ENCODE measurements at places on chromosomes 12 and 14.

DNA sequence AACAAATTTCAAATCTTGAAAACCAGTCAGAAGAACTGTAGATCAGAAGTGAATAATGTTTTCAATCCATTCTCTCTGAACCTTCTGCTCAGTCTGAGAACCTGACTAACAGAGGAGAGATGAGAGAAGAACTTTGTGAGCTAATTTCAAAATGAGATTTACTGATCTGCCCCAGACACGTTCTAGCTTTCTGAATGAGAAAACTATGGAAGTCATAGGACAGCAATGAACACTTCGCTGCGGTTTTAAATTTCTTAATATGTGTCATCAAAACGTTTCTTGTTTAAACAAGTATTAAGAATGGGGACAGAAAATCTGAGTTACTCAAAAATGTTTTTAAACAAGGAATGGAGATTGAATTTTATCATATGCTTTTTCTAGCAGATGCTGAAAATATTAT is 66.6 kb upstream of the FAR2 start:
- H3K27ac ChIP-seq = no peak overlapping the region
- no peak overlapping the region for H3K4me3 ChIP-seq
- no peaks in the 10 kb centered on the region for H3K36me3 ChIP-seq
- no peak for DNase-seq

- H3K4me3 ChIP-seq = peak overlapping the region; percentile 62
- peaks cover 35% of the 10 kb centered on the region for H3K4me1 ChIP-seq
- H3K27me3 ChIP-seq = peaks cover 91% of the 10 kb centered on the region
- H3K36me3 ChIP-seq = no peaks in the 10 kb centered on the region
Measured at GRCh38 chr14:60723116-60723906, 840 bp downstream of the SIX4 start.

- H3K4me3 ChIP-seq = no peak overlapping the region
- H3K27me3 ChIP-seq = no peaks in the 10 kb centered on the region
- peaks cover 37% of the 10 kb centered on the region for H3K4me1 ChIP-seq
- no peak overlapping the region for H3K27ac ChIP-seq
- no peak for DNase-seq
Measured at GRCh38 chr12:53004582-53004981, 1.7 kb upstream of the EIF4B start.

GRCh38 chr14:64507376-64508156 is 3.0 kb downstream of the ZBTB1 start:
- no peaks in the 10 kb centered on the region for H3K27me3 ChIP-seq
- H3K4me3 ChIP-seq = peak overlapping the region; percentile 96
- H3K27ac ChIP-seq = peak overlapping the region; percentile 60
- peaks cover 61% of the 10 kb centered on the region for H3K4me1 ChIP-seq
- H3K36me3 ChIP-seq = peaks cover 11% of the 10 kb centered on the region

DNA sequence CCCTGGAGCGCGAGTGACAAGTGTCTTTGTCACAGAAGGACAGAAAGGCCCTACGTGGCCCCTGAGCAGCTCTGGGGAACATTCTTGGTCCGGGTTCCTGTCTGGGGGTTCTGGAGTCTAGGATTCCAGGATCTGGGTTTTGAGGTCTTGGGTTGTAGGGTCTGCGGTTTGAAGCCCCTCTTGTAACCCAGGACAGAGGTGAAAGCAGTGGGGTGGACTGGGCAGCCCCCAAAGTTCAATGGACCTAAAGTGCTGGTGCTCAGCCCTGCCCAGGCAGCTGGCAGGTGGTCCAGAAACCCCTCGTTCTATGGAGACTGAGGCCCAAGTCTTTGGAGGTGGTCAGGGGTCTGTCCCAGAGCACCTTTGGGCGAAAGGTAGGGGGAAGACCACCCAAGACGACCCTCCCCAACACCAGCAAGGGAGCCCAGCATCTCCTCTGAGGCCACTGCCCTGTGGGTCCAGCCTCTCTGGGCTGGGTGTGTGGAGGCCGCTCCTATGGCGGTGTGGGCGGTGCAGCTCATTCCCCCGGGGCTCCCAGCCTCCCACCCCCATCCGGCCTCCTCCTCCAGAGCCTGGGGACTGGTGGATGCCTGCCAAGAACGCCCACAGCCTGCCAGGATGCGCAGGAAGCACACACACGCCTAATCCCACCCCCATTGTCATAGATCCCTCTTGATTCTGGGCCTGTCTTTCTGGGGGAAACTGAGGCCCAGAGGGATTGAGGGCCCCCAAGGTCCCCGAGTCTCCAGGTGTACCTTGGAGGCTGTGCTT is 30.2 kb upstream of the ANKRD9 start:
- H3K4me3 ChIP-seq = no peak overlapping the region
- peaks cover 6% of the 10 kb centered on the region for H3K27me3 ChIP-seq
- H3K27ac ChIP-seq = no peak overlapping the region
- peaks cover 7% of the 10 kb centered on the region for H3K4me1 ChIP-seq

DNA sequence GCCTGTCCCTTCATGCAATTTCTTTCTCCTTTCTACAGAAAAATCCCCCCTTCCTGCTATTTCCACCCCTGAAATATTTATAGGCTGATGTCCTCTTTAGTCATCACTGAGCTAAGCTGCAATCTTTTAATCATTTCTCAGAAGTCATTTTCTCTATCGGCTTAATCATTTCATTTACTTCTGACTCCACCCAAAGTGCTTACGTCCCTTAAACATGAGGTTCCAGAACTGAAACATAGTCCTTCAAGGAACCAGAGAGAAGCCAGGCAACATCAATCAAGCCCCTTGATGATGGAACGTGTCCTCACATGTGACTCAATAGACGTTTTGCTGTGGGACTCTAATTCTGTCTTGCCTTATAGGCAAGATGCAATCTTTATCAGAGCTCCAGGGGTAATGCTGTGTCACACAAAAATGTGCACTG is 148.7 kb upstream of the KRR1 start:
- H3K27ac ChIP-seq = no peak overlapping the region
- DNase-seq = no peak
- no peaks in the 10 kb centered on the region for H3K36me3 ChIP-seq
- H3K4me3 ChIP-seq = no peak overlapping the region

All from CD4-positive, alpha-beta T cell (primary cell).